ENCODE measurements at places on chromosomes 2 and 18.

DNA sequence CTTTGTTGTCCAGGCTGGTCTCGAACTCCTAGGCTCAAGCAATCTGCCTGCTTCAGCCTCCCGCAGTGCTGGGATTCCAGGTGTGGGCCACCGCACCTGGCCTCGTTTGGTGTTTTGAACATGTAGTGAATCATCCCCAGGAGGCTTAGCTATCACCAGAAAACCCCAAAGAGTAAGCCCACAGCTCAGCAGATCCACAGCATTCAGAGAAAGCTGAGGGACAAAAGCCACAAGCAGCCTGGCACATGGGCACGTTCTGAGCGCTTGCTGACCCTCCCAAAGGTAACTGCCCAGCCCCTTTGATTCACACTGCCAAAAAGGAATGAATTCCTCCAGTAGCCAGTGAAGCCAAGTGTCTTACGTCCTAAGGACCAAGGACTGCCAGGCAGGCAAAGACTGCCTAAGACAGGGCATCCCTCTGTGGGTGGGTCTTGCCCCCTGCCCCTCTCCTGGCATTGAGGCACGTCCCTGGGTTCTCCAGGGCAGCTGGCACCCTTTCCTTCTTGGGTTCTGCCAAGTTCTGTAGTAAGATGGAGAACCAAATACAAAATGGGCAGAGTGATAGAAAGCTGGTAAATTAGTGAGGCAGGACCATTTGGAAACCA, 31.7 kb downstream of the MBP start:
- DNase-seq = no peak

DNA sequence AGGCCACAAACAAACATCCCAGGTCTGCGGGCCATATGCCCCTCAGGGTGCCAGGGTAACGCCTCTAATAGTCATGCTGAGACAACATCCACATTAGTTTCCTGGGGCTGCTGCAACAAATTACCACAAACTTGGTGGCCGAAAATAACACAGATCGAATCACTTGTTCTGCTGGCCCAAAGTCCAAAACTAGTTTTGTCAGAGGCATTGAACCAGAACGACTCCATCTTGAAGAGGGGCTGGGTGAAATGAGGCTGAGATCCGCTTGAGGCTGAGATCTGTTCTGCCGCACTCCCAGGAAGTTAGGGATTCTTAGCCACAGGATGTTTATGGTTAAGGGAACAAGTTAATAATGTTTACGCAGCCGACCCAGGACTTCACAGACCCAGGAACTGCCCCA, 66.7 kb downstream of the COPS8 start:
- DNase-seq = no peak

GRCh38 chr2:99682275-99683060, 192.7 kb upstream of the REV1 start:
- no peak for DNase-seq

- peak; percentile 72 for DNase-seq
Observed at GRCh38 chr2:218301176-218301819, 9.0 kb upstream of the TMBIM1 start.
